Uterine smooth muscle cell (primary cell): ENCODE measurements at places on chromosomes 13 and 19. TPM values are rescaled to one million over a fixed set of nuclear protein-coding genes. Genes with fewer than 3 reads are reported as not detected.

Gene FLT3LG
- total RNA-seq = 2.5 and 2.6 TPM in 2 replicates

Gene AMH
- total RNA-seq = 0.66 and 1.6 TPM in 2 replicates

Gene IGFL2
- total RNA-seq = not detected in 2 replicates

Gene KIR3DL2
- not detected in 2 replicates for total RNA-seq

Gene DDA1
- 16.2 and 25.8 TPM in 2 replicates for total RNA-seq

Gene ZNF709
- 2.7 and 4.7 TPM in 2 replicates for total RNA-seq

Gene ZNF835
- total RNA-seq = 0.44 and 2.6 TPM in 2 replicates

Gene IZUMO2
- not detected in 2 replicates for total RNA-seq
